T-cell (primary cell): ENCODE measurements at places on chromosomes 1 and 21. TPM values are rescaled to one million over a fixed set of nuclear protein-coding genes. Genes with fewer than 3 reads are reported as not detected.

DNA sequence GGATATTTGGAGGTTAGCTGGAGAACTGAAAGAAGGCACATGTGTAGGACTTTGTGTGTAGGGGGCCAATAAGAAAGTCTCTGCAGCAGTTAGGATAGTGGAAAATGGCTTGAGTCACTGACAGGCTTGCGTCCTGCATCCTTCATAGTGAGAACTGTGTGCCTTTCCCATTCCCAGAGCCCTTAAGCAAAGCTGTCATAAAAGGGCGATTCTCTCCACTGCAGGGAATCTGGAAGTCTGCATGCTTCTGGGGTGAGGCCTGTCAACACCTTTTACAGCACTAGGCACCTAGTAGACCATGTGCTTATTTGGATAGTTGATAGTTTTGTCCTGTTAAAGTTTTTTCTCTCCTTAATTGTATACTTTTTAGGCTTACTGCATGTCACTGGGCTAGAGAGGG lies 39.4 kb upstream of the MACF1 start:
- H3K27me3 ChIP-seq, result peaks cover 12% of the 10 kb centered on the region
- H3K36me3 ChIP-seq, result no peaks in the 10 kb centered on the region
- H3K4me1 ChIP-seq, result no peaks in the 10 kb centered on the region
- DNase-seq, result no peak

- no peaks in the 10 kb centered on the region for H3K4me1 ChIP-seq
- H3K36me3 ChIP-seq, result no peaks in the 10 kb centered on the region
- no peak overlapping the region for H3K27ac ChIP-seq
- H3K27me3 ChIP-seq, result peaks cover 33% of the 10 kb centered on the region
- DNase-seq, result no peak
- H3K4me3 ChIP-seq, result no peak overlapping the region
Measured at GRCh38 chr1:29590583-29591565, 354.6 kb downstream of the PTPRU start.

GPX7 gene
- total RNA-seq, result 22.9 TPM

DNA sequence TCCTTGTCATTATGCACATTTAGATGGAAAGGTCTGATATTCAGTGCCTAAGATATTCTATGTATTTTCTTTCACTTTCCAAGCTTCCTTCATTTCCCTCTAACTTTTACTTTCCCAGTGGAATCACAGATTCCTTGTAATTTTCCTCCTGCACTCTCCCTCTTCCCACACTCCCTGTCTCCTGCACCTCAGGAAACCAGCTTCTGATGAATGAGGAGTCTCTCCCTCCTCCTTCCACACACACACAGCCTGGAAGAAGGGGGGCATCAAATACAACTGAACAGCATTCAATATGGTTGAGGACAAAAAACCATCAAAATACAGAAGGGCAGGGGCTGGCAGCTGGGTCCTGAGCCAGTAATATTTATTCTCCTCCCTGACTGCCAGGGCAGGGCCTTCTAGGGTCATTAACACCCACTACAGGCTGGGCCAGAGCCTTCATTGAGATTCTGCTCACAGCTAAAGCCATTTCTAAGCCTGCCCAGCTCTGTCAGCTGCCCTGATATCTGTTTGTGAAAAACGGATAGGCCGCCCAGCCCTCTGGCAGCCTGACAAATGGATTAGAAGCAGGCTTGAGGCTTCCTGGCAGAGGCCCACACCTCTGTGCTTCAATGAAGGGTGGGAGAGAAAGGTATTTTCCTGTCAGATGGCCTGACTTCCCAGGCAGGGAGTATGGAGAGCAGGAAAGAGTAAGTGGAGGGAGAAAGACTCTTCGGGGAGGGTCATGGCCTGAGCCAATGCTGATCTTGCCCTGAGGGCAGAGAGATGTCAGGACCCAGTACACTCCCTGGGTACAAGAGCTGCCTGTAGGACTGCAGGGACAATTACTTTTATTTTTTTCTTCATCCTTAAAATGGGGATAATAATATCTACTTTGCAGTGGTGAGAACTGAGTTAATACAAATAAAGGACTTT lies 138.9 kb upstream of the SPATA6 start:
- no peaks in the 10 kb centered on the region for H3K4me1 ChIP-seq
- no peaks in the 10 kb centered on the region for H3K36me3 ChIP-seq
- no peak overlapping the region for H3K4me3 ChIP-seq
- H3K27ac ChIP-seq, result no peak overlapping the region

GRCh38 chr1:156816561-156817328 lies at the start of gene SH2D2A:
TSS of gene SH2D2A (minus strand) at chr1:156816848. CDS start at chr1:156816708, 140 bp downstream.
- no peaks in the 10 kb centered on the region for H3K27me3 ChIP-seq
- peaks cover 4% of the 10 kb centered on the region for H3K36me3 ChIP-seq
- H3K4me3 ChIP-seq, result peak within 1 kb of the TSS; percentile 50
- DNase-seq, result peak; percentile 98
- H3K27ac ChIP-seq, result peak within 1 kb of the TSS; percentile 99
- H3K4me1 ChIP-seq, result peaks cover 25% of the 10 kb centered on the region

DNA sequence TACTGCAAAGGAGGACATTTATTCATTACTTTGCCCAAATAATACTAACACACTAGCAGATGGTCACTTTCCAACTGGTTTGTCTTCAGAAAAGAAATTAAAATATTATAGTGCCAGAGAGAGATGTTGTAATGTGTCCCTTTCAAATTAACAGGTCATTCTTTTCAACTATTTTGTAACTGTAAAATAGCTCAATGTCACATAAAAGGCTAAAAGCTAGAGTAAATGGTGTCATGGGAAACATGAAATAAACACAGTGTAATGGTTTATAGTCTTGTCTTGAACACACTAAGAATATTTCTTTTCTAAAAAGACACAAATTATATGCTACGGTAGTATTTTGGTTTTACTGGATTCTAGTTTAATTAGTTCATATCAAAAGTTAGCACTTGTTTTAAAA lies 77.8 kb downstream of the ADGRL2 start:
- H3K27ac ChIP-seq, result no peak overlapping the region
- no peak for DNase-seq
- no peak overlapping the region for H3K4me3 ChIP-seq
- no peaks in the 10 kb centered on the region for H3K27me3 ChIP-seq
- H3K4me1 ChIP-seq, result no peaks in the 10 kb centered on the region

- H3K36me3 ChIP-seq, result no peaks in the 10 kb centered on the region
- no peak overlapping the region for H3K27ac ChIP-seq
- DNase-seq, result no peak
Measured at GRCh38 chr1:62953633-62954032, 169.7 kb downstream of the ATG4C start.

DNA sequence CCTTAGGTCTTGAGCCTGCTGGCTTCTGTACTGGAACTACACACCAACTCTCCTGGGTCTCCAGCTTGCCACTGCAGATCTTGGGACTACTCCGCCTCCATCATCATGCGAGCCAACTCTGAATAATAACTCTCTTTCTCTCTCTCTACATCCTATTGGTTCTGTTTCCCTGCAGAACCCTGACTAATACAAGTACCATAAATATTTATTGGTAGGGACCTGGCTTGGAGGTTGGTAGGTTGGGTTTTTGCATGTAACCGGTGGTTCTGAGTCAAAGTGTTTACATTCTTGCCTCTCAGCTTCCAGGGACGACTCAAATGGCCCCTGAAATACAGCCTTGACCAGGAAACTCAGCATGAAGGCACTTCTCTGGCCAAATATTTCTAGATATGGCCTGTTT lies 110.4 kb downstream of the KCND3 start:
- H3K27ac ChIP-seq, result no peak overlapping the region
- peaks cover 40% of the 10 kb centered on the region for H3K27me3 ChIP-seq
- H3K4me1 ChIP-seq, result no peaks in the 10 kb centered on the region
- no peak for DNase-seq

LCE1A gene
- not detected for total RNA-seq

DNA sequence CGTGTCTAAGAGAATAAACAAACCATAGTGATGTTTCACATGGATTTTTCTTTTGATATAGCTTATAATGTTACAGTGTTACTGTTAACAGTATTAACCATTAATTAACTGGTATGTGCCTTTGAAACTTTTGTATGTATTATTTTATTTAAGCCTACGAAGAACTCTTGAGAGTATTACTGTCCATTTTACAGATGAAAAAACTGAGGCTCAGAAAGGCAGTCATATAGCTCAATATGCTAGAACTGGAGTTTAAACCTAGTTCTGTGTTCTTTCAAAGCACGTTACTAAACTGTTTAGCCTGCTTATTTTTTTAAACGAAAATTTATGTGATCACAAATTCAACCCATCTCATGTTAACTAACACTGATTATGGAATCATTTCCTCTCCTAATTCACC lies 83.5 kb downstream of the POU2F1 start:
- no peak overlapping the region for H3K27ac ChIP-seq
- no peak overlapping the region for H3K4me3 ChIP-seq
- no peaks in the 10 kb centered on the region for H3K27me3 ChIP-seq
- no peaks in the 10 kb centered on the region for H3K36me3 ChIP-seq
- peaks cover 3% of the 10 kb centered on the region for H3K4me1 ChIP-seq
- DNase-seq, result no peak

AK5 gene
- 26.3 TPM for total RNA-seq

DBT gene
- total RNA-seq, result 10.9 TPM

DNA sequence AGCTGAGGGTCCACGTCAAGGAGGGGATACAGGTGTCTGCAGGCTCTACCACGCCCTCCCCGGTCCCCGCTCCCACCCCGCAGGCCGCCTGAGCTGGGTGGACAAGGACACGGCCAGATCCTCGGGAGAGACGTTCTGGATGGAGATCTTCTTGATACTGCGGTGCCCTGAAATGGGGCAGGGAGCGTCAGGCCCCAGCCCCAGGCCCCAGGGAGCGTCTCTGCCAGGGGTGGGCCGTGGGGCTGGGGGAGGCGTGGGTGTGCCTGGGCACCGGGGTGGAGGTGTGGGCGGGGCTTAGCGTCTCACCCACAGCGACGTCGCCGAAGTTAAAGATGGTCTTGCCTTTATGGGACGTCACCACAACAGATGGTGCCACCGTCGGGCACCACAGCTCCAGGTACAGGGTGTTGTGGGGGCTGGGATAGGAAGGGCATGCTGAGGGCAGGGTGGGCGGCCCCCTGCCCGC lies 7.3 kb upstream of the TMEM52 start:
- no peak overlapping the region for H3K4me3 ChIP-seq
- H3K27me3 ChIP-seq, result no peaks in the 10 kb centered on the region
- H3K27ac ChIP-seq, result no peak overlapping the region

DNA sequence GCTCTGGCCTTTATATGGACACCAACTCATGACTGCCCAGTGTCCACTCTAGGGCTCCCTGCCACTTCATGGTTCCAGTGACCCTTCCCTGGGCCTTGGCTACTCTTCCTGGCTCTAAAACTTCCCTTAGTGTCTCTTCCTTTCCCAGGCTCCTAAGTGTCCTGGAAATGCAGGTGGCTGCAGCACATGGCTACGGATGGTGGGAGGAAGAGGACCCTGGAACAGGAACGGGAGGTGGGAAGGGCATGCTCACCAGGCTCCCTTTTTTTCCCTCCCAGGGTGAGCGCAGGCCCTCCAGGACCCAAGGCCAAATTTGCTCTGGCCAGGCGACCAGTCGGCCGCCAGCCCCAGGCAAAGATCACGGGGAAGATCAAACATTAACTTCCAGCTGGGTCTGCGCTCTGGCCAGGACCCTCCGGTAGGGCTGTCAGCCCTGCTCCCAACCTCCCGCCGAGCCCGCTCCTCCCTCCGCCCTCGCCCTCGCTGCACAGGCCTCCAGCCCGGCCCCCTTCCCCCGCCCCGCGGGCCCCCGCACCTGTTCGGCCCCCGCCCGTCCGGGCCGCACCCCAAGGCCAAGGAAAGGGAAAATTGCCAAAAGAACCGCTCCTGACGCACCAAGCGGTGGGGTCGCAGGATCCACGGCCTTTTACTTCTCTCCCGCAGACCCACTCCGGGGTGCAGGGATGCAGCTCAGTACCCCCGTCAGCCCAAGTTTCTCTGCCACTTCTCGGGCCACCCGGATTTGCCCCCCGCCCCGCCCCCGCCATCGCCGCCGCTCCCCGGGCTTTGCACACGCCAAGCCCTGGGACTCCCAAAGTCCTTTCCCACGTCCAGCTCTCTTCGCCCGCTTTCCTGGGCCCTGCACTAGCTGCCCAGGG lies 894 bp downstream of the TCEA3 start:
- peaks cover 35% of the 10 kb centered on the region for H3K4me1 ChIP-seq
- H3K27me3 ChIP-seq, result no peaks in the 10 kb centered on the region
- DNase-seq, result no peak

CASQ1 gene
- not detected for total RNA-seq

- no peak for DNase-seq
- no peak overlapping the region for H3K4me3 ChIP-seq
- H3K27ac ChIP-seq, result no peak overlapping the region
- H3K4me1 ChIP-seq, result no peaks in the 10 kb centered on the region
Measured at GRCh38 chr1:171769754-171770153, 11.7 kb upstream of the METTL13 start.

NBPF6 gene
- total RNA-seq, result not detected
